Astrocyte (in vitro differentiated cells and primary cell): ENCODE measurements at places on chromosomes 7 and 10. TPM values are rescaled to one million over a fixed set of nuclear protein-coding genes. Genes with fewer than 3 reads are reported as not detected.

DNA sequence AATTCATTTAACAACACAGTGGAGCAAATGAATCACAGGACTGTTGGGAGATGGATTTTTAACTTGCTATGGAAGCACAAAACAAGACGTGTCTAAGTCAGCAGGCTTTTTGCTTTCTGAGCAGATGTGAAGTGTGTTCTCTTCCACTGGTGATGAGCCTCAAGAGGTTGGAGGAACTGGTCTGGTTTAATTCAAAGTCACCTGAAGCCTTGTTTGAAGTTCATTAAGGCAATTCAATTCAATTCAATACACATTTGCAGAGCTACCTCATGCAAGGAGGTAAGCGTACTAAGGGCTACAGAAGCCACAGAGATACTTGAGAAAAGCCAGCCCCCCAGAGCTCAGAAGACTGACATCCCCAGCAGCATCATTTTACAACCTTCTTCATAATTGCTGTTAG is 68.4 kb upstream of the PALS2 start:
- no peaks in the 10 kb centered on the region for H3K27me3 ChIP-seq
- no peak for DNase-seq
- H3K27ac ChIP-seq: no peak overlapping the region
- no peaks in the 10 kb centered on the region for H3K36me3 ChIP-seq
- H3K4me3 ChIP-seq: no peak overlapping the region

DNA sequence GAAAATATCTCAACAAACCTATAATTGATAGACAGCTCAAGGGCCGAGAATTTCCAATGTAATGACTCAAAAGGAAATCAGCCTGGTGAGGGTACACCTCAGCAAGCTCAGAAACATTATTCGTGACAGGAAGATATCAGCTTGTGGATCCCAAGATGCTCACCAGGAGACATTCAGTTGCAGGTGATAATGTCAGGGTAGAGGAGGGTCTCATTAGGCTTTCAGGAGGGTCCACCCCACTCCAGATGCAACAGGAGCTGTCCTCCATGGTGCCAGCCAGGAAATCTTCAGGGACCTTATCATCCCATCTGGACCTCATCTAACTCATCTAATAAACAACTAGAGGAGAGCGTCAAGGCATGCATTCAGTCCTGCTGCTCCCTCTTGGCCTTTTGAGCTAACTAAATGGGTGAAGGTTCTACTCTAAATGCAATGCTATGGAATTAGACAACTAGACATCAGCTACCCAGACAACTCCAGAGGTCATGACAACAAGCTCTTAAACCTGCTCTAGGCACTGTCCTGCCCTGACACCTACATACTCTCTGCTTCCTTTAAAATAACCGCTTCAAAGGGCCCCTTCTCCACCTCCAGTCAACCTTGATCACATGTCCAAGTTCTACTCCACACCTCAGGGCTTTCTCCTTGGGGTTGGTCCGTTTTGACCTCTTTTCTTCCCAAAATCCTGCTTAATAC is 4.3 kb upstream of the GIMAP5 start:
- H3K4me1 ChIP-seq: no peaks in the 10 kb centered on the region
- DNase-seq: no peak
- H3K36me3 ChIP-seq: no peaks in the 10 kb centered on the region
- H3K27ac ChIP-seq: no peak overlapping the region
- no peaks in the 10 kb centered on the region for H3K27me3 ChIP-seq

GRCh38 chr7:41051535-41051934 is 651.4 kb downstream of the INHBA start:
- peak; percentile 34 for DNase-seq
- no peak overlapping the region for H3K4me3 ChIP-seq
- no peak overlapping the region for H3K27ac ChIP-seq
- peaks cover 15% of the 10 kb centered on the region for H3K4me1 ChIP-seq
- no peaks in the 10 kb centered on the region for H3K36me3 ChIP-seq

- no peak overlapping the region for H3K4me3 ChIP-seq
- peak; percentile 90 for DNase-seq
- H3K36me3 ChIP-seq: peaks cover 1% of the 10 kb centered on the region
Measured at GRCh38 chr10:32298075-32298812, 48.7 kb downstream of the EPC1 start.

- H3K36me3 ChIP-seq: no peaks in the 10 kb centered on the region
- no peak for DNase-seq
- no peaks in the 10 kb centered on the region for H3K4me1 ChIP-seq
- no peaks in the 10 kb centered on the region for H3K27me3 ChIP-seq
- H3K27ac ChIP-seq: no peak overlapping the region
- H3K4me3 ChIP-seq: no peak overlapping the region
Measured at GRCh38 chr7:655758-656157, 70.7 kb upstream of the DNAAF5 start.

- no peaks in the 10 kb centered on the region for H3K4me1 ChIP-seq
- no peaks in the 10 kb centered on the region for H3K36me3 ChIP-seq
- no peaks in the 10 kb centered on the region for H3K27me3 ChIP-seq
- DNase-seq: no peak
- H3K4me3 ChIP-seq: no peak overlapping the region
Measured at GRCh38 chr10:95477175-95477520, 84.0 kb downstream of the SORBS1 start.

DNA sequence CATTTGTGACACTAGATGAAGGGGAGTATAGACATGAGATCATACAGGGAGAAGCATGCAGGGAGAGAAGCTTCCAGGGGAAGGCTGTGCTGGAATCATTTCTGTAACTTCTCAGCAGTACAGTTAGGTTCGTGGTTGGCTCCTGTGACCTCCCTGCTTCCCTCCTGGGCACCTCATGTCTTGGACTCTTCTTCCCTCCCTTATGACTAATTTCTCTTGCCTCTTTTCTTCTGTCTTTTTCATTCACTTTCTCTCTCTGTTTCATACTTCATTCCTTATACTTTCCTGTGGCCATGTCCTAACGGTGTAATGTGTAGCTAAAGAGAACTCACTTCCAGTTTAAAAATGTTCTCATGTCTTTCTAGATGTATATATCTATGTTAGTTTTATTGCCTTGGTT is 19.1 kb upstream of the HKDC1 start:
- H3K27me3 ChIP-seq: no peaks in the 10 kb centered on the region
- no peak overlapping the region for H3K4me3 ChIP-seq
- H3K36me3 ChIP-seq: peaks cover 32% of the 10 kb centered on the region
- no peak for DNase-seq
- H3K4me1 ChIP-seq: no peaks in the 10 kb centered on the region
- H3K27ac ChIP-seq: no peak overlapping the region

GRCh38 chr10:92737484-92737883 is 47.7 kb downstream of the HHEX start:
- DNase-seq: no peak
- H3K27ac ChIP-seq: no peak overlapping the region
- no peak overlapping the region for H3K4me3 ChIP-seq
- H3K27me3 ChIP-seq: no peaks in the 10 kb centered on the region
- no peaks in the 10 kb centered on the region for H3K36me3 ChIP-seq
- no peaks in the 10 kb centered on the region for H3K4me1 ChIP-seq

- H3K27ac ChIP-seq: peak overlapping the region; percentile 69
- H3K27me3 ChIP-seq: peaks cover 5% of the 10 kb centered on the region
- DNase-seq: no peak
- H3K4me3 ChIP-seq: no peak overlapping the region
- H3K36me3 ChIP-seq: no peaks in the 10 kb centered on the region
Measured at GRCh38 chr10:6400821-6401465, 179.1 kb downstream of the PRKCQ start.

GRCh38 chr10:48529331-48529730 is 75.5 kb downstream of the ARHGAP22 start:
- H3K27me3 ChIP-seq: no peaks in the 10 kb centered on the region
- H3K36me3 ChIP-seq: peaks cover 2% of the 10 kb centered on the region
- no peak overlapping the region for H3K27ac ChIP-seq
- no peak for DNase-seq
- no peak overlapping the region for H3K4me3 ChIP-seq

- peaks cover 11% of the 10 kb centered on the region for H3K4me1 ChIP-seq
- peaks cover 5% of the 10 kb centered on the region for H3K36me3 ChIP-seq
- no peak for DNase-seq
- H3K27me3 ChIP-seq: no peaks in the 10 kb centered on the region
- no peak overlapping the region for H3K27ac ChIP-seq
Measured at GRCh38 chr10:17663450-17663849, 19.5 kb downstream of the STAM start.

- H3K27me3 ChIP-seq: peaks cover 12% of the 10 kb centered on the region
- DNase-seq: no peak
- no peak overlapping the region for H3K4me3 ChIP-seq
- peaks cover 9% of the 10 kb centered on the region for H3K4me1 ChIP-seq
- no peaks in the 10 kb centered on the region for H3K36me3 ChIP-seq
- no peak overlapping the region for H3K27ac ChIP-seq
Measured at GRCh38 chr7:1650363-1651030, 19.6 kb upstream of the ELFN1 start.

GRCh38 chr10:4450169-4450568 is 375.8 kb upstream of the AKR1E2 start:
- no peaks in the 10 kb centered on the region for H3K36me3 ChIP-seq
- H3K4me3 ChIP-seq: no peak overlapping the region
- H3K27ac ChIP-seq: no peak overlapping the region
- DNase-seq: no peak
- H3K27me3 ChIP-seq: no peaks in the 10 kb centered on the region
- no peaks in the 10 kb centered on the region for H3K4me1 ChIP-seq

SBDS gene
- 140 and 165 TPM in 2 replicates for total RNA-seq

PUS7 gene
- total RNA-seq: 27.0 and 29.5 TPM in 2 replicates

RSU1 gene
- 138 and 142 TPM in 2 replicates for total RNA-seq

IFIT1B gene
- total RNA-seq: not detected in 2 replicates

TRPV5 gene
- not detected in 2 replicates for total RNA-seq
